ENCODE measurements at places on chromosomes 5 and 9. TPM values are rescaled to one million over a fixed set of nuclear protein-coding genes. Genes with fewer than 3 reads are reported as not detected.

- DNase-seq = no peak
Observed at GRCh38 chr9:93897075-93897970, 57.8 kb downstream of the BARX1 start.

DNA sequence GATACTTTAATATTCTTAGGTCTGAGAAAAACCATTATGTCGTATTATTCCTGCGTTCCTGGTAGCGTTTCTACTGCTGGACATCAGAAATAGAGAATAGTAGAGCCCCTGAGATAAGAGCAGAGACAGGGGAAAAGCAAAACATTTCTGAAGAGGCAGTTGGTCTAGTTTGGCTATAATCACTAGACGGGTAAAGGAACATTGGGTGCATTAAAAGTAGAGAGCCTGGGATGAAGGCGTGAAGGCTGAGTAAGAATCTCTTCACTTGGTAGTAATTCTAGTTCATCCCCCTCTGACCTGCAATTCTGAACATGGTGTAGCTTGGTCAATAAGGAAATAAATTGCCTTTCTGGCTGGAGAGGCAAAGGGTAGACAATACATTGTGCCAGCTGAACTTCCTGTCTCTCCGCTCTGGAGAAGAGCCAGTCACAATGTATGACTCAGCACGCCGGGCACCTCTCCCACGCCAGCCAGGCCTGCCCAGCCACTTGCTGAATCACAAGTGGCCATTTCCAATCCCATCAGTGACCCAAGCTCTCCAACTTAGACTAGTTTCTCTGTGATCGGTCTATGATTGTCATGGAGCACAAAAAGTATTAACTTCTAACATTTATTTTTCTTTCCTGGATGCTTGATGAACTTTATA lies 75.4 kb downstream of the STK32A start:
- DNase-seq = no peak

GRCh38 chr5:61817472-61818326 lies 485.6 kb downstream of the ZSWIM6 start:
- no peak for DNase-seq

Gene GFI1B
- total RNA-seq = not detected

Gene PRRT1B
- not detected for total RNA-seq
